ENCODE measurements at places on chromosomes 5 and 9. TPM values are rescaled to one million over a fixed set of nuclear protein-coding genes. Genes with fewer than 3 reads are reported as not detected.

The CDH9 gene
- total RNA-seq = not detected

- DNase-seq = no peak
Observed at GRCh38 chr5:21685522-21685921, 1167.6 kb downstream of the CDH12 start.

- DNase-seq = no peak
Observed at GRCh38 chr9:27561685-27562084, 11.6 kb downstream of the C9orf72 start.

DNA sequence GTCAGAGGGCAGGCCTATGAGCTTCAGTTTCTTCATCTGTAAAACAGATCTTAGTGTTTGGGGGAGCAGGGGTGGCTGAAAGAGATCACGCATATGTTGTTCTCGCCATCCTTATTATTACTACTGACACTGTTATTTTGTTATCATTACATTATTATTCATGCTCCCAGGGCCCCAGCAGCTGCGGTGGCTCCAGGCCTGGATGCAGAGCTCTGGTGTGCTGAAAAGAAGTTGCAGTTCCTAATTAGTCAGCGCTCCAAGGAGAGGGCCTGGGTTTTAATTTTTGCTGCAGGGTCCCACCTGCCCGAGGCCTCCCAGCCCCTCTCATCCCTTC lies 19.5 kb downstream of the CXXC5 start:
- DNase-seq = no peak

- no peak for DNase-seq
Observed at GRCh38 chr9:85089188-85089969, 419.9 kb downstream of the NTRK2 start.

DNA sequence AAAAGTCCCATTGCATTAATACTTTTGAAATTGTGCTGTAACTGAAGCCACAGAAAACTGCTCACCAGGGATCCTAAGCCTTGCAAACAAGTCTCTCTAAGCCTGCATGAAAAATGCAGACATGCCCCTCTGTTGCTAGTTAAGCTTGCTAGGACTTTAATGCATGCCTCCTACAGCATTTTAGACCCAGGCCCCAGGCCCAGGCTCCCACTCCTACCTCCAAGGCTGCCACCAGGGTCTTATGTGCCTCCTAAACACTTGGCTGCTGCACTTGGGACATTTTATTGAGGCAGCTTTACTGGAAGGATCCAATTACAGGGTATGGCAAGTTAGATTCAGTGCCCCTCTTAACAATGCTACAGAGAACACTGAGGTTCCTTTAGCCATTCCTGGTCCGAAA lies 467.3 kb upstream of the CLINT1 start:
- DNase-seq = no peak

DNA sequence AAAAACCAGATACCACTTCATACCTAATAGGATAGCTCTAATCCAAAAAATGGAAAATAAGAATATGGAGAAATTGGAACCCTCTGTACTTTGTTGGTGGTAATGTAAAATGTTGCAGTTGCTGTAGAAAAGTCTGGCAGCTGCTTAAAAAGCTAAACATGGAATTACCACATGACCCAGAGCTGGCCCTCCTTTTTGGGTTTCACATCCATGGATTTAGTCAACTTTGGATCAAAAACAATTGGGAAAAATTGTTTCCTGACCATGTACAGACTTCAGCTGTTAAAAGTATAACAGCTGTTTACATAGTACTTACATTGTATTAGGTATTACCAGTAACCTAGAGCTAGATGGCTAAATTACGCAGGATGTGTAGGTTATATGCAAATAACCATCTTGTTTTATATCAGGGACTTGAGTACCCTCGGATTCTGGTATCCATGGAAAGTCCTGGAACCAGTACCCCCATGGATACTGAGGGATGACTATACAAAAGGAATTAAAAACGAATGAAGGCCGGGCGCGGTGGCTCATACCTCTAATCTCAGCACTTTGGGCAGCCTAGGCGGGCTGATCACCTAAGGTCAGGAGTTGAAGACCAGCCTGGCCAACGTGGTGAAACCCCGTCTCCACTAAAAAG lies 15.8 kb downstream of the DNAJA1 start:
- no peak for DNase-seq

All from dermis blood vessel endothelial cell (primary cell).